ENCODE measurements at places on chromosomes 6 and 20. TPM values are rescaled to one million over a fixed set of nuclear protein-coding genes. Genes with fewer than 3 reads are reported as not detected.

GRCh38 chr6:151236668-151237401, 2.9 kb upstream of the AKAP12 start:
- no peak for DNase-seq

DNA sequence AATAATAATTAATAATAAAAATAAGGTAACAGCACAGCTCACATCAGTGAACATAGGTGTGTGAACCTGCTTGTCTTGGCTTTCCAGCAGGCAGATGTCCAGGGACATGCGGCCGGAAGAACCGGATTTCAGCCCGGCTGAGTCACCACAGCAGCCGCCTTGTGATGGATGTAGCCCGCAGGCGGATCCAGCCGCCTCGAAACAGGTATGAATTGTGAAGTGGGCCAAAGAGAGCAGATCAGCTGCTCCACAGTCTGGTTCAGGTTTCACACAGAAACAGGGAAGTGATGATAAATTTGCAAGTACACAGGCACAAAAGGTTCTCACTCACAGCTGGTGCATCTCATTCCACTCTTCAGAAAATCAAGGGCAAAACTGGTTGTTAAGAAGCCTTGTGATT, 55.1 kb downstream of the ID4 start:
- no peak for DNase-seq

DNA sequence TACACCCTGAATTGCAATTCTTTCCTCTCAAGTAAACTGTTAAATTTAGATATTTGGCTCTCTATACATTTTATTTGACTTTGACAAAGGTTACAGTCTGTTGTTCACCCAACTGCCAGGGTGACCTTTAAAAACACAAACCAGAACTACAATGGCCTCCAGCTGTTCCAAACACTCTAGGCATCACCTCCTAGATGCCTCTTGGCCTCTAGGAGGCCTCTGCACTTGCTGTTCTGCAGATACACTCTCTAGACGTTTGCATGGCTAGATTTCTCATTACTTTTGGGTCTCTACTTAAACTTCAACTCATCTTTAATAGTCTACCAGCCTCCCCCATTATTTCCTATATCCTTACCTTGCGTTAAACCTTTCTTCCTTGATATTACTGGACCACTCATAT, 102.8 kb upstream of the BEND3 start:
- no peak for DNase-seq

The GABRR1 gene
- polyA plus RNA-seq, result not detected

- no peak for DNase-seq
Measured at GRCh38 chr6:14735956-14736486, 509.8 kb upstream of the JARID2 start.

The CLIC5 gene
- not detected for polyA plus RNA-seq

DNA sequence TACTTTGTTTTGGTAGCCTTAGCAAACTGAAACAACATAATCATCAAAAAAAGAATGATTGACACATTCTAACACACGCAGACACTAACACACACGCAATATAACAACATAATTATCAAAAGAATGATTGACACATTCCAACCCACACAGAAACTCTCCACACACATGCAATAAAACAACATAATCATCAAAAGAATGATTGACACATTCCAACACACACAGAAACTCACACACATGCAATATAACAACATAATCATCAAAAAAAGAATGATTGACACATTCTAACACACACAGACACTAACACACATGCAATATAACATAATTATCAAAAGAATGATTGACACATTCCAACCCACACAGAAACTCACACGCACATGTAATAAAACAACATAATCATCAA, 172.4 kb downstream of the THBS2 start:
- no peak for DNase-seq
